Central memory CD8-positive, alpha-beta T cell (primary cell): ENCODE measurements at places on chromosomes 4 and X.

DNA sequence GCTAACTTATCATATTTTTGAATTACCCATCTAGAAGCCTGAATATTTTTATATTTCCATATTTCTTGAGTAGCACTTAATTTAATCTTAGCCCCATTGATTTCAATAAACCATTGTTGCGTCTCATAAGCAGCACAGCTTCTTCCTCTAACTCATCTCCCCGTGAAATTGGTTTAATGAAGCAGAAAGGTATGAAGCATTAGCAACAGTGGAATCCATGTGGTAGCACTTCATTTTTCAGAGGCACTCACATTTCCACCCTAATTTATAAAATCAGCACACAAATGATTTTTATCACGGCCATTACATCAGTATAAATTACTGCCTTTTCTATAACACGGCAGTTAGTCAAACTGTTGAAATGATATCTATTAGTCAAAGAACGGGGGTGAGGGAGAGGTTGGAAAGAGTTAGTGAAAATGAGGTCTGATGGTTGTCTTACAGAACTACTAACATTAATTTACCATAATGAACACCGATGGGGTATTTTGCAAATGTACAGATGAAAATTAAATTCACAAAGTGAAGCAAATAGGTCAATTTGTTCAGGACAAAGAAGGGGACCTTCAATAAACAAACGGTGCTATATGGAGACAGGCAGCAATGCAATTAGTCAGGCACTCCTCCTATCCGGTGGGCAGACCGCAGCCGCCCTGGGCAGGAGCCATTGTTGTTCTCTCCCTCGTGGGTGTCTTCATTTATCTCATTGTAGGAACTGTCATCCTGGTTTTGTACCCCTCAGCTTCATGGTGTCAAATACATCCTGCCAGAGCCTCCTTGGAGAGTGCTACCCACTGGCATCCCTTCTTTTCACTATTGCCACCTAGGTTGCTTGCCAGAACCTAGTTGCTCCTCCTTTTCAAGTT, 205.7 kb downstream of the SOX3 start:
- no peaks in the 10 kb centered on the region for H3K36me3 ChIP-seq
- no peaks in the 10 kb centered on the region for H3K27me3 ChIP-seq
- H3K4me3 ChIP-seq = no peak overlapping the region

DNA sequence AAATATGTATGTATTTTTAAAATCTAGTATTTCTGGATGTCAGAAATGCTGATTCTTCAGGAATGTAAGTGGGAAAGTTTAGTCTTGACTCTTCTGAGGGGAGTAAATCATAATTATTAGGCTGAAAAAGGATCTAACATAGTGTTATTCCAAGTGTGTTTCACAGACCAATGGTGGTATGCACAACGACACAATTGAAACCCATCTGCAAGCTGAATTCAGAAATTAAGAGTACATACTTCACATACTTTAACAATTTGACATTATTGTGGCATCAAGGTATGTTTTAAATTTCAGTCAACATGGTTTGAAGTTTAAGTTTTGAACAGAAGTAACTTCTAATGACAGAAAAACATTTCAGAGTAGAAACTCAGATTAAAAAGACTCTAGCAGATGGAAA, 236.7 kb downstream of the SLC7A11 start:
- no peaks in the 10 kb centered on the region for H3K36me3 ChIP-seq
- no peaks in the 10 kb centered on the region for H3K27me3 ChIP-seq
- H3K4me3 ChIP-seq = no peak overlapping the region
- H3K4me1 ChIP-seq = no peaks in the 10 kb centered on the region
- H3K27ac ChIP-seq = no peak overlapping the region

DNA sequence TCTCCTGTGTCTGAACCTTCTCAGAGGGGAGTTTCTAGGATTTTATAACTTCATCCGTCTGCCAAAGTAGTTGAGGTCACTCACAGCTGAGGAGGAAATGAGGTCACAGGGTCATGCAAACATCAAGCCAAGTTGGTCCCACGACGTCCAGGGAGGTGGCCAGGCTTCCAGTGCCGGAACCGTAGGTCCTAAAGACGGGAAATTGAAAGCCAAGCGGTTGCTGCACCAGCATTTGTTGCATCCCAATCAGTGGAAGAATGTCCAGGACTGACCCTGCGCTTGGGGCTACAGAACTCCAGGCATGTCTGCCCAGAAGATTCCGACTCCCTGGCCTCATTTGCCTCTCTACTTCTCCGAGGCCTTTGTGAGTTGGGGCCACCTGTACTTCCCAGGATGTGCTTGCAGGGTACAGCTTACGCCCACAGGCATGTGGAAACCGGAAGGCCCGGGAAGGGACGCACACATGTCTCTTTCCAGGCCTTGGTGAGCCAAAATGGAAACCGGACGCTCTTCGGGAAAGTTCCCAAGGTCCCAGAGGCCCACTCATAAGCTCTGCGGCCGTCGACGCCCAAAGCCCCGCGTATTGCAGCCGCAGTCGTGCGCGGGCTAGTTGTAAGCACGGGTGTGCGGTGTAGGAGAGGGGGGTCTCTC, 9.3 kb downstream of the PRDM8 start:
- peaks cover 11% of the 10 kb centered on the region for H3K36me3 ChIP-seq
- H3K4me3 ChIP-seq = no peak overlapping the region
- H3K27me3 ChIP-seq = no peaks in the 10 kb centered on the region

GRCh38 chrX:79065696-79066095, 78.8 kb upstream of the GPR174 start:
- H3K4me3 ChIP-seq = no peak overlapping the region
- H3K36me3 ChIP-seq = no peaks in the 10 kb centered on the region
- no peaks in the 10 kb centered on the region for H3K27me3 ChIP-seq
- DNase-seq = no peak

DNA sequence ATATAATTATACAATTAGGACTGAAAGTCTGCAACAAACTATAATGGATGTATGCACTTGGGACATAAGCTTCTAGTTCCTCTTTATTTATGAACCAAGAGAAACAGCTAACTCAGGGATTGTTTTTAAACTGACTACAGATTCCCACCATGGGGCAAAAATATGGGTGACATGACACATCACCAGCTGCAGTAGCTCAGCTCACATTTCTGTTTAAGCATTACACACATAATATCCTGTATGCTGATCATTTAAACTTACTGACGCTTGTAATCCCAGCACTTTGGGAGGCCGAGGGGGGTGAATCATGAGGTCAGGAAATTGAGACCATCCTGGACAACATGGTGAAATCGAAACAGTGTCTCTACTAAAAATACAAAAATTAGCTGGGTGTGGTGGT, 11.5 kb downstream of the FGB start:
- no peaks in the 10 kb centered on the region for H3K4me1 ChIP-seq
- H3K36me3 ChIP-seq = no peaks in the 10 kb centered on the region
- no peak overlapping the region for H3K4me3 ChIP-seq
- no peak for DNase-seq
- H3K27ac ChIP-seq = no peak overlapping the region
- peaks cover 33% of the 10 kb centered on the region for H3K27me3 ChIP-seq

GRCh38 chr4:105887508-105887907, 7.8 kb upstream of the NPNT start:
- no peak for DNase-seq
- H3K36me3 ChIP-seq = no peaks in the 10 kb centered on the region
- H3K4me1 ChIP-seq = no peaks in the 10 kb centered on the region

DNA sequence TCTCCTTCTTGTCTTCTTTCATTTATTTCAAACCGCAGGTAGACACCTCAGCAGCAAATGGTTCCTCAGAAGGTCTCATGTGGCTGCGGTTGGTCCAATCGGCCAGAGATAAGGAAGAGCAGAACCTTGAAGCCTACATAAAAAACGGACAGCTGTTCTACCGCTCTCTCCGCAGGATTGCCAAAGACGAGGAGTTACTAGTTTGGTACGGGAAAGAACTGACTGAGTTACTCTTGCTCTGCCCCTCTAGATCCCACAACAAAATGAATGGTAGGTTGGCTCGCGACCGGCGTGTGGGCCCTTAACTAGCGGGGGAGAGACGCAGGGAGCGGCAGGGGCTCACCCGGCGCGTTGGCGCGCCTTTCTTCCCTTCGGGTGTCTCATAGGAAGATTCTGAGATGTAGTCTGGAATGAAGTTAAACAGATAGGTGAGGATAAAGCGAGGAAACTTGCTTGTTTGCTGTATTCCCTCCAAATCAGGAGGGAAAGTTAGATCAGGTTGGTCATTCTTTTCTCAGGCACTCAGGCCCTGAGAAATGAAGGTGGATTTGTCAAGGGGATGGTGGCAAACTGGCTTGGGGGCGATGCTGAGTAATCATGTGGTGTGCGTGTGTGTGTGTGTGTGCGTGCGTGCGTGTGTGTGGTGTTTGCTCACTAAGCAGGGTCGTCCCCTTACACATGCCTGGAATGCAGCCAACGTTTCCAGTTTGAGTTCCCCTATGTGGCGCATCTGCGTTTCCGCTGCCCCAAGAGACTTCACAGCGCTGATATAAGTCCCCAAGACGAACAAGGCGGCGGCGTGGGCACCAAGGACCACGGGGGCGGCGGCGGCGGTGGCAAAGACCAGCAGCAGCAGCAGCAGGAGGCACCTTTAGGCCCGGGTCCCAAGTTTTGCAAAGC, 4.2 kb downstream of the PRDM8 start:
- H3K36me3 ChIP-seq = peaks cover 18% of the 10 kb centered on the region
- peak overlapping the region; percentile 64 for H3K27ac ChIP-seq
- H3K4me3 ChIP-seq = peak overlapping the region; percentile 87
- no peaks in the 10 kb centered on the region for H3K27me3 ChIP-seq

DNA sequence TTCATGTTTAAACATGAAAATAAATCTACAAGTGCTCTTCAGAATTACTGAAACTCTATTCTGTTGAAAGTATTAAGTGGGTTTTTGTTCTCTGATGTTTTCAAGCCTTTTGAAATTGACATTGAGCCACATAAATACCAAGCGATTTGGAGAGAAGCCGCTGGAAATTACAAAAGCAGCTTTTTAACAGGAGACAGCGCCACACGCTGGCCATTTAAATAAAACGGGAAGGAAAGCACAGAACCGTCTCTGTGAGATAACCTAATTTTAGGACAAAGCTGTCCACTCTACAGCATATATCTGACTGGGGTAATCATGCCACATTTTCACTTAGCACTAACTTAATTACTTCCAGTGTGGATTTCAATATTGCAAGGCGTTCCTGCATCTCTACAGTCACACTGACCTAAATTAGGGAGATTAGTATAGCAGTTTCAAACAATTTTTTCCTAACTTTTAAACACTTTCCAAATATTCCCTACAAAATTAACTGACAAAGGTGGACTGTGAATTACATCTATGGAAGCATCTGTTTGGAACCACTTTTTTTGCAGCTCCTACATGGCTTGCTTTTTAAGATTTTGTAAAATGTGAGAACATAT, 6.8 kb upstream of the ANOS1 start:
- H3K27ac ChIP-seq = no peak overlapping the region
- no peaks in the 10 kb centered on the region for H3K36me3 ChIP-seq
- H3K27me3 ChIP-seq = peaks cover under 1% of the 10 kb centered on the region
- no peak overlapping the region for H3K4me3 ChIP-seq

DNA sequence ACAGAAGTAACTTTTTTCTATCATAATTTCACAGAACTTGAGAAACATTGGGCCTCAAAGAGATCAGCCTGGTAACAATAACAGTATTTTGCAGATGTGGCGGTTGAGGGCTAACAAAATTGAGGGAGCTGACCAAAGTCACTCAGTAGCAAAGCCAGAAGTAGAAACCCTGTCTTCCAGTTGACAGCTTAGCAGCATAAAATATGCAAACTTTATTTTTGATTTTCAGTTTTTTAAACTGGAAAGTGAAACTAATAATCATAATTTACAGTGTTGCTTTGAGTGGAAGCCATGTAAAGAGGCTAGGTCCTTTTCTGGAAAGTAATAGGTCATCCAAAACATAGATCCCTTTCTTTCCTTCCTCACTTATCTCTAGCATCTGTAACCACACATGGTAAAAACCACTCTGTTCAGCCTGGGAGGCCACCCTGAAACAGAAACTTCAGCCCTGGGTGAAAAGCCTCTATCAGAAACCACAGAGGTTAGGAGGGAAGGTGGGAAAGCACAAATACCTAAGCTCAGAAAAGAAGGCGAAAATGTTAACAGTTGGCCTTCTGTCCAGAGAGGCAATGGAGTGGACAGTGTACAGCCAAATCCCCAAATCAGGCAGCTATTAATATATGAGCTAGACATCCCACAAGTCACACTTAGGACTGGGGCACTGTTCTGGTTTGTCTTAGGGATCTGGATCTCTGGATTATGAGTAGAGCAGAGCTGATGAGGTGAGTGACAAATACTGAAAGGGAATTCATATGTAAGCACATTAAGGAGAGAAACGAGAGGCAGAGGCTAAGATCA, 61.1 kb upstream of the ARSJ start:
- H3K27me3 ChIP-seq = peaks cover 22% of the 10 kb centered on the region
- no peak for DNase-seq
- no peaks in the 10 kb centered on the region for H3K36me3 ChIP-seq
- H3K4me1 ChIP-seq = no peaks in the 10 kb centered on the region

DNA sequence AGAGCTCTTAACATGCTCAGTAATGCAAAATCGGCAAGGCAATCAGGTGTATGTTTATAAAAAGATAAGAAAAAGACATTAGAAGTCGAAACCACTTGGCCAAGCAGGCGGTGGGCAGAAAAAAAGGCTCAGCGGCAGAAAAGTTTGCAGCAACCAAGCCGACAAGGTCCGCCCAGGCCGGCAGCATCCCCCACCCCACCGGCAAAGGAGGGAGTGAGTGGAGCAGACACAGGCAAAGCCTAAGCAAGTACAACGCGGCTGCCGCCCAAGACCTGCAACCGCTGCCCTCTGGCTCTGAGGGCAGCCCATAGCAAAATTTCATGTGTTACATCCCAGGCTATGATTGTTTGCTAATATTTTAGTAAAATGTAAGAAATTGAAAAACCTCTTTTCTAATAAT, 125.4 kb upstream of the ZCCHC13 start:
- no peaks in the 10 kb centered on the region for H3K27me3 ChIP-seq
- H3K4me1 ChIP-seq = no peaks in the 10 kb centered on the region
- H3K4me3 ChIP-seq = no peak overlapping the region
- no peak for DNase-seq
- no peaks in the 10 kb centered on the region for H3K36me3 ChIP-seq
- H3K27ac ChIP-seq = no peak overlapping the region

GRCh38 chrX:108516184-108516583, 76.5 kb downstream of the COL4A5 start:
- H3K27ac ChIP-seq = no peak overlapping the region
- H3K27me3 ChIP-seq = no peaks in the 10 kb centered on the region
- no peak overlapping the region for H3K4me3 ChIP-seq
- no peaks in the 10 kb centered on the region for H3K4me1 ChIP-seq

GRCh38 chrX:9614016-9614415, 149.2 kb downstream of the TBL1X start:
- no peaks in the 10 kb centered on the region for H3K27me3 ChIP-seq
- no peak overlapping the region for H3K4me3 ChIP-seq
- H3K36me3 ChIP-seq = peaks cover 5% of the 10 kb centered on the region

- H3K36me3 ChIP-seq = no peaks in the 10 kb centered on the region
- peaks cover 38% of the 10 kb centered on the region for H3K27me3 ChIP-seq
- DNase-seq = no peak
- no peak within 1 kb of the TSS for H3K27ac ChIP-seq
- peak within 1 kb of the TSS; percentile 69 for H3K4me3 ChIP-seq
Observed at GRCh38 chr4:48490012-48490679, at the start of gene ZAR1. ZAR1 (plus strand) TSS chr4:48490252; CDS start chr4:48490292, 40 bp downstream.

GRCh38 chr4:40909363-40909876, 159.7 kb downstream of the NSUN7 start:
- peaks cover 2% of the 10 kb centered on the region for H3K27me3 ChIP-seq
- H3K36me3 ChIP-seq = no peaks in the 10 kb centered on the region
- peaks cover 9% of the 10 kb centered on the region for H3K4me1 ChIP-seq
- DNase-seq = no peak
- H3K27ac ChIP-seq = peak overlapping the region; percentile 22
